Activated T-cell treated with anti-CD3 and anti-CD28 coated beads for 1 hour (primary cell): ENCODE measurements at places on chromosomes 13 and 19.

GRCh38 chr13:39556866-39557265 is 46.1 kb downstream of the LHFPL6 start:
- DNase-seq: no peak

- DNase-seq: no peak
Measured at GRCh38 chr19:647566-648284, 8.0 kb downstream of the FGF22 start.

DNA sequence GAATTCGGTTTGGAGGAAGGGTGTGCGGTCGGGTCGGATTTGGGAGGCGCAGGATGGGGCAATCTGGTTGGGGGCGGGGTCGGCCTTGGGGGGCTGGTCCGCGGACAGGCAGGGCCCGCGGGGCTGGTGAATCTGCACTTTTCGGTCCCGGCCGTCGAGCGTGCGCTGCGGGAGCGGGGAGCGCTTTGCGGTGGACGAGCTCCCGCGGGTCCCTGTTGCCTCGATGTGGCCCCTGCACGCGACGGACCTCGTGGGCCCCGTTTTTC is 11.9 kb downstream of the PEAK3 start:
- DNase-seq: no peak

GRCh38 chr19:14450168-14450874 is 17.2 kb downstream of the PKN1 start:
- DNase-seq: peak; percentile 33

- DNase-seq: no peak
Measured at GRCh38 chr13:65054277-65054676, 2175.9 kb downstream of the PCDH9 start.

- no peak for DNase-seq
Measured at GRCh38 chr19:18710186-18710585, 26.7 kb downstream of the CRTC1 start.

GRCh38 chr13:50514249-50514648 is 329.2 kb downstream of the DLEU7 start:
- no peak for DNase-seq

GRCh38 chr19:11293433-11294389 is 2.2 kb upstream of the TSPAN16 start:
- peak; percentile 75 for DNase-seq

GRCh38 chr13:47232516-47232915 is 335.7 kb upstream of the HTR2A start:
- DNase-seq: no peak

DNA sequence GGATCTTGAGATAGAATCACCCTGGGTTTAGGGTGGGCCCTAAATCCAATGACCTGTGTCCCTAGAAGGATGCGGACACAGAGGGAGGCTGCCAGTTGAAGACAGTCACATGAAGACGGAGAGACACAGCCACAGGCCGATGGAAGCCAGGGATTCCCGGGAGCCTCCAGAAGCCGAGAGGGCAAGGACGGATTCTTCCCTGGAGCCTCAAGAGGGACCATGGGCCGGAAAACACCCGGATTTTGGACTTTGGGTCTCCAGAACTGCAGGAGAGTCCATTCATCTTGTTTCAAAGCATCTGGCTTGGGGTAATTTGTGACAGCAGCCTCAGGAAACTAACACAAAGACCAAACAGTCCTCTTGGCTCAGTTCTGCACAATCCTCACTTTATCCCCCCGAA is 2.3 kb downstream of the TMEM86B start:
- no peak for DNase-seq

DNA sequence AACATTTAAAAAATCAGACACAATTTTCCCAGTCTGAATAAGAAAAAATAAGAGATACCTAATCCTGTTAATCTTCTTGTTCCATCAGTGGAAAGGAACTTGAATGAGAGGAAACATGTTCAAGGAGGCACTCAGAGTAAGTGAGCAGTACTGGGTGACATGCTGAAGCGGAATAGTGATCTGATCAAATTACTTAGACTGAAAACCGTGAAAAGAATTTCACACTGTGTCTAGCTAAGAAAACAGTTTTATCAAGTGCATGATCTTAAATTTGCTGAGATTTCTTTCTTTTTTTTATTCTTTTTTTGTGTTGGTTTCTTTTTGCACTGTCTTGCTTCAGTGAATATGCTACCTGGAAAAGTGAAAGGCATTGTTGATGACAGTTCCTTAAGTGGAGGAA is 249.5 kb upstream of the SLC10A2 start:
- no peak for DNase-seq

DNA sequence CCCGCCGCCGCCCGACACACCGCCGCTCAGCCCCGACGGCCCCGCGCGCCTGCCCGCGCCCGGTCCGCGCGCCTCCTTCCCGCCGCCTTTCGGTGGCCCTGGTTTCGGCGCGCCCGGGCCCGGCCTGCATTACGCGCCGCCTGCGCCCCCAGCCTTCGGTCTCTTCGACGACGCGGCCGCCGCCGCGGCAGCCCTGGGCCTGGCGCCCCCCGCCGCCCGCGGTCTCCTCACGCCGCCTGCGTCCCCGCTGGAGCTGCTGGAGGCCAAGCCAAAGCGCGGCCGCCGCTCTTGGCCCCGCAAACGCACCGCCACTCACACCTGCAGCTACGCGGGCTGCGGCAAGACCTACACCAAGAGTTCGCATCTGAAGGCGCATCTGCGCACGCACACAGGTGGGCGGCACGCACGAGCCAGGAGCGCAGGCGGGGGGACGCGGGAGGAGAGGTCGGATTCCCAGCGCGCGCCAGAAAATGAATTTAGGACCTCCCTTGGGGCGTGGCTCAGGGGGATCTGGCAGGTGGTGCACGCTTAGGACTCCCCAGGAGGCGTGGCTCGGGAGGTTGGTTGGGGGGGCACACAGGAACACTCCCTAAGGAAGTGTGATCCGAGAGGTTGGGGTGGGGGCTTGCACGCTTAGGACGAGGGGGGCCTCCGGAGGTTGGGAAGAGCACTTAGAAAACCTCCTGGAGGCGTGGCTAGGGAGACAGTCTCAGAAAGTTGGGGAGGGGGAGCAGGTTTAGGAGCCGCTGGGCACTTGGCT is 1.2 kb downstream of the KLF2 start:
- DNase-seq: peak; percentile 59

- DNase-seq: no peak
Measured at GRCh38 chr13:32453981-32454380, 26.1 kb upstream of the N4BP2L1 start.

DNA sequence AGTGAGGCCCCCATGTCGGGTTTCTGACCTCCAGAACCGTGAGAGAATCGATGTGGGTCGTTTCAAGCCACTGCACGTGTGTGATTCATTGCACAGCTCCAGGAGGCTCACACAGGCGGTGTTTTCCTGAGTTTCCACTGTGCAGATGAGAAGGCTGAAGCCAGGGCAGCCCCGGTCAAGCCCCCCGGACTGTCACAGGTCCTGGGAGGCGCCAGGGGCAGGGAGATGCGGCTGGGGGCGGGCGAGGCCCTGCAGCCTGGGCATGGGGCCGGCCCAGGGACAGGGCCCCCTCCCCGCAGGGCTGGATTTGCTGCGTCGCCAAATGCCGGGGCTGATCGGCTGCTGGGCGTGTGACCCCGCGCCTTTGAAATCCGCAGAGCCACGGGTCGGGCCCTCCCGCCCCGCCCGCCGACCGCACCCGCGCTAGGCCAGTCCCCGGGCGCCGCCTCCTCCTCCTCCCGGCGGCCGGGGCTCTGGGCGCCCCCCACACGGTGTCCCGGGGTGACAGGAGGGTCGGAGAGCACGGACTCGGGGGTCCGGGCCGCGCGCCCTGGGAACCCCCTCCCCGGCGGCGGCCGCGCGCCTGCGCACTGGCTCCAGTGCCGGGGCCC is 9.9 kb upstream of the MKNK2 start:
- DNase-seq: no peak

- no peak for DNase-seq
Measured at GRCh38 chr13:20491926-20492435, 33.7 kb downstream of the CRYL1 start.

DNA sequence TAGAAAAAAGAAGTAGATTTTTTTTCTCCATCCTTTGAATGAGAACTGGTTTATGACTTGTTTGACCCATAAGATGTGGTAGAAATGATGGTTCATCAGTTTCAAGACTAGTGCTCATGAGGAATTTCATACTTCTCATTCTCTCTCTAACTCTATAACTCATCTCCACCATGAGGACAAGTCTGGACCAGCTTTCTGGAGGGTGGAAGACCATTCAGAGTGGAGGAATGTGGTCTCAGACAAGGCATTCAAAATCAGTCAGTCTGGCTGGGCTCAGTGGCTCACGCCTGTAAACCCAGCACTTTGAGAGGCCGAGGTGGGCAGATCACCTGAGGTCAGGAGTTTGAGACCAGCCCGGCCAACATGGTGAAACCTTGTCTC is 3.5 kb upstream of the EID2 start:
- DNase-seq: no peak

- DNase-seq: no peak
Measured at GRCh38 chr13:110812869-110813645, 99.6 kb downstream of the ING1 start.

DNA sequence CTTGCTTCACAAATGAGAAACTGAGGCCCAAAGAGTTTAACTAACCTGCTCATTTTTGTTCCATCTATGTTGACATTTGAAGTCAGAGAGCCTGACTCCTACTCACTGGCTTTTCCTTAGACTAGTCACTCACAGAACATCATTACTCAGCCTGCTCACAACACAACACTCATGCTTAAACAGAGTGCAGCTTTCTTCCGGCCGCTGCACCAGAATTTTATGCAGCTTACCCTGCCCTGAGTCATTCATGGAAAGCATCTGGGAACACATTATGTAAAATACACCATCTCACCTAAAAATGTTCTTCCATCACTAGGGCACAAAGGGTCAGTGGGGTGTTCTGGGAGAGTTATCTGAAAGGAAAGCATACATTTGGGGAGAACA is 303.4 kb downstream of the SPRY2 start:
- no peak for DNase-seq

DNA sequence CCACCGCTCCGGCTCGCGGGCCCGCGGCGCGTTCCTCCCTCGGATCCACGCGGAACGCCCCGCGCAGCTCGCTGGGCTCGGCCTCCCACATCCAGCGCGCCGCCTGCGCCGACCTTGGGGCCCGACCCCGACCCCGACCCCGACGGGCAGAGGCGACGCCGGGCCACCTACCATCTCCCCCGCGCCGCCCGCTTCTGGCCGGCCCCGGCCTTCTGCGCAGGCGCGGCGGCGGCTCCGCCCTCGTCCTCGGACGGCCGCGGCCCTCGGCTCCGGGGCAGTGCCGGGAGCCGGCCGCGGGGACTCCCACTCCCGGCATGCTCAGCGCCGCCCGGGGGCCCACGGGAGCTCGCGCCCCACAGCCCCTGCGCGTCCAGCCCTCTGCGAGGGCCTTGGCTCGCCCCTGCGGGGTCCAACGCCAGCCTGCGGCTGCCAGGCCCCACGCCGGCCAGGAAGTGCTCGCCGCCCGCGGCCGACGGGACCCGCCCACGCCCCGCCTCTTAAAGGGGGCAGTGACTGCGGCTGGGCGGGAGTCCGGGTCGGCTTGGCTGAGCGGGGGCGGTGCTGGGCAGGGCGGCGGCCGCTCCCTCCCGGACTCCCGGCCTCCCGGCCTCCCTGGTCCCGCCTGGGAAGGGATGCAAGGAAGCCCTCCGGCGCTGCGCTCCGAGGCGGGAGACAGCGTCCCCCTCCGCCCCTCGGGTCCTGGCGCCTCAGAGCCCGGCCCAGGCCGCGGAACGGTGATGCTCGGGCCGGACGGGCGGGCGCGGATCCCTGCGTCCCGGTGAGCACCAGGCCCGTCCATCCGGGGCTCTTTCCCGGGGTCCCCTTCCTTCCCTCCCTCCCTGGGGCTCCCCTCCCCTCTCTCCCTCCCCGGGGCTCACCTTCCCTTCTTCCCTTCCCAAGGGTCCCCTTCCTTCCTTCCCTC is at the start of gene DCUN1D2:
Gene DCUN1D2 (minus strand): TSS at position 216 of the 922 bp plus-strand sequence. CDS start 42 bp downstream, at position 174.
- peak; percentile 61 for DNase-seq

DNA sequence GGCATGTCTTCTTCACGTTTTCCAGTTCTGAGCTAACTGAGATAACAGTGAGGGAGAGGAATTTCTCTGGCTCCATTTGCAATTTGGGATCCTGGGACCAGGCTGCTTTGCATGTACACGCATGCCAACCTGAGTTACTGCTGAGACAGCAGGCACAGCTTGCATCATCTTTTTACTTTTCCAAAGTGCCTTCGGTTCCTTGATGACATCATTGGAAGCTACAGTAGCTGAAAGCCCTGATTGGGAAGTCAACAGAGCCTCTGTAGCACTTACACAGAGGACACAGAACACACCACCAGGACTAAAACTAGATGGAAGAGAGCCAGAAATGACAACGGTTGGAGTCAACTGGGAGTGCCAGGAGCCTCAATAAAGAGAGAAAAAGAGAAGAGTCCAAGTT is 399.1 kb upstream of the GPC6 start:
- no peak for DNase-seq

DNA sequence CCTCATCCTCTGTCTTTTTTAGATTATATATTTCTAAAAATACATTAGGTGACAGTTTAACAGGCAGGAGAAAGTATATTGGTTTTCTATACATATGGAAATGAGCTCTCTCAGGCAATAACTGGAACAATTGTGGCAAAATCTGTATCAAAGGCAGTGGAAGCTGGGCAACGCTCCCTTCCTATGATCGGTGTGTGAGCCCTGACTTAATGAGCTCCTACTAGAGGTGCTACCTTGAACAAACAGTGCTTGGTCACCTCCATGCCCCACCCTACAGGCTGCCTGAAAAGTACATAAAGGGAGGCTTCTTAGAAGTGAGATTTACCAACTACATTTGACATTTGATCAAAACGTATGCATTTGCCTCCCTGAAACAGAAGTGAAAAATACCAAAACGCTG is 185.3 kb downstream of the EFNB2 start:
- DNase-seq: no peak

- no peak for DNase-seq
Measured at GRCh38 chr13:35994131-35994966, 136.8 kb downstream of the DCLK1 start.

DNA sequence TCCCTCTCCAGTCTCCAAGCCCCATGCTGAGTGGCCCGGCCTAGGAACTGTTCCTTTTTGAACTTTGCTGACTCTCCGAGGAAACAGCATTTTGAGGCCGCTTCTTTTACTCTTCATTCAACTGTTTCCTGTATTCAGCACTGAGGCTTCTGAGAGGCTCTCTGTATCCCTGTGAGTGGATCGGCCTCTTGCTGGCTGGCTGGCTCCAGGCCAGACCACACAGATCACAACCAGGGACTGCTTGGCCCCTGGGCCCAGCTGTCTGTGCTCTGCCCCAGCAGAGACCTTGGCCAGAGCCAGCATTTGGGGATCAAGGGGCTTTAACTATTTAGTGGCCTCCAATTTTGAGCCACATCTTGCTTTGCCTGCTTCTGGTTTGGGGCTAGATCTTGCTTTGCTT is 75.6 kb upstream of the KL start:
- DNase-seq: no peak

DNA sequence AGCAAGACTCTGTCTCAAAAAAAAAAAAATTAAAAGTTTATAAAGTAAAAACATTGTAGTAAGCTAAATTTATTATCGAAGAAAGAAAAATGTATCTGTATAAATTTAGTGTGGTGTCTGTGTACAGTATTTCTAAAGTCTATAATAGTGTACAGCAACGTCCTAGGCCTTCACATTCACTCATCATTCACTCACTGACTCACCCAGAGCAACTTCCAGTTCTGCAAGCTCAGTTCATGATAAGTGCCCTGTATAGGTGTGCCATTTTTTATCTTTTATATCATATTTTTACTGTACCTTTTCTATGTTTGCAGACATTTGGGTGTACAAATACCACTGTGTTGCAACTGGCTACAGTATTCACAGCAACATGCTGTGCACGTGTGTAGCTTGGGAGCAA is 118.1 kb downstream of the TNFRSF19 start:
- no peak for DNase-seq
